Gastrocnemius medialis (tissue), 4 donors: ENCODE measurements at places on chromosomes 13 and 19. TPM values are rescaled to one million over a fixed set of nuclear protein-coding genes. Genes with fewer than 3 reads are reported as not detected.

- H3K4me3 ChIP-seq: no peak overlapping the region
- H3K4me1 ChIP-seq: peaks cover 9% of the 10 kb centered on the region
- no peaks in the 10 kb centered on the region for H3K36me3 ChIP-seq
- no peaks in the 10 kb centered on the region for H3K27me3 ChIP-seq
Measured at GRCh38 chr13:25973576-25973975, 78.2 kb downstream of the SHISA2 start.

DNA sequence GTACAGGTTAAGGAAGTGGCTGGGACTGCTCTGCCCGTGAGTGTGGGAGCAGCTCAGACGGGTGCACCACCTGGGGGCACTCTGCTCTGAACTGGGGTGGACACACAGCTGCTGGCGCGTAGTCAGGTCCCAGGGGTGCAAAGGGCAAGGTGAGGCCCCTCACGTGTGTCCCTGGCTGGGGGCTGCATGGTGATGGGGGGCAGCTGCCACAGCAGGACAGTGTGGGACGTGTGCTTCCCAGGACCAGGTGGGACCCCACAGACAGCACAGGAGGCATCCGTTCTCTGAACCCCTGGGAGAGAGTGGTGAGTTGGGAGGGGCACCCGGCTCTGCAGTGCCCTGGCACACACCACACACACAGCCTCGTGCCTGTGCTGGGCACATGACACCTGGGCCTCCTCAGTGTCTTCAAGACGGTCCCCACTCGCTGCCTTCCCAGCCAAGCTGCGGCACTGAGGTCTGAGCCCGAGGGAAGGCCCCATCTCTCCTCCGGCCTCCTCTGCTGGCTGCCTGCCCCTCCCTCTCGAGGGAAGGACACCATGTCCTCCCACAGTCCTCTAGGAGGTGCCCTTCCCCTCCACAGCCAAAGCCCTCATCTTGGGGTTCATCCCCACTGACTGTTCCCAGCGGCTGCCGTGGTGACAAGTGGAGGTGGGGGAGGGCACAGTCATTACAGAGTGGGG, 24.7 kb downstream of the CILP2 start:
- no peak overlapping the region for H3K27ac ChIP-seq
- no peaks in the 10 kb centered on the region for H3K36me3 ChIP-seq
- DNase-seq: no peak
- no peaks in the 10 kb centered on the region for H3K27me3 ChIP-seq
- H3K4me3 ChIP-seq: no peak overlapping the region

GRCh38 chr19:13363954-13364353, 142.3 kb downstream of the CACNA1A start:
- no peak for DNase-seq
- no peaks in the 10 kb centered on the region for H3K4me1 ChIP-seq
- no peak overlapping the region for H3K4me3 ChIP-seq
- no peaks in the 10 kb centered on the region for H3K36me3 ChIP-seq
- H3K27ac ChIP-seq: no peak overlapping the region

GRCh38 chr13:42760951-42761350, 20.4 kb upstream of the FAM216B start:
- DNase-seq: no peak
- no peaks in the 10 kb centered on the region for H3K27me3 ChIP-seq
- H3K27ac ChIP-seq: no peak overlapping the region
- H3K36me3 ChIP-seq: no peaks in the 10 kb centered on the region
- no peak overlapping the region for H3K4me3 ChIP-seq

The ERVV-1 gene
- 0.12 TPM for total RNA-seq
